ENCODE measurements at places on chromosomes 5 and 9.

DNA sequence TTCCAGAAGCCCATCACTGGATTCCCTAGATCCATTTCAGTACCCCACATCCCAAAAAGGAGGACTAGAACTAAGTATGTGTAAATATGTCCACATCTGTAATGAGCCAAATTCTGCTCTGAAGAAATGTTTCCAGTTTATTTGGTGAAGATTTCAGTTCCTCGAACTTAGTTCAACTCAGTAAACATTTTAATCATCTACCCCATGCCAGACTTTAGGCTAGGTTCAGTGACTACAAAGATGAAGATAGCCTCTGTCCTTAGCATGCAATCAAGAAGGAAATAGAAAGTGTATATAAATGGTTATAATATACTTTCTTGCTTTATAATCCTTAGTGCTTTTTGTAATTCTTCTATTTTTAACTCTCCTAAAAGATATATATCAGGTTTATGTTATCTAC, 21.5 kb downstream of the RUSC2 start:
- no peak for DNase-seq

DNA sequence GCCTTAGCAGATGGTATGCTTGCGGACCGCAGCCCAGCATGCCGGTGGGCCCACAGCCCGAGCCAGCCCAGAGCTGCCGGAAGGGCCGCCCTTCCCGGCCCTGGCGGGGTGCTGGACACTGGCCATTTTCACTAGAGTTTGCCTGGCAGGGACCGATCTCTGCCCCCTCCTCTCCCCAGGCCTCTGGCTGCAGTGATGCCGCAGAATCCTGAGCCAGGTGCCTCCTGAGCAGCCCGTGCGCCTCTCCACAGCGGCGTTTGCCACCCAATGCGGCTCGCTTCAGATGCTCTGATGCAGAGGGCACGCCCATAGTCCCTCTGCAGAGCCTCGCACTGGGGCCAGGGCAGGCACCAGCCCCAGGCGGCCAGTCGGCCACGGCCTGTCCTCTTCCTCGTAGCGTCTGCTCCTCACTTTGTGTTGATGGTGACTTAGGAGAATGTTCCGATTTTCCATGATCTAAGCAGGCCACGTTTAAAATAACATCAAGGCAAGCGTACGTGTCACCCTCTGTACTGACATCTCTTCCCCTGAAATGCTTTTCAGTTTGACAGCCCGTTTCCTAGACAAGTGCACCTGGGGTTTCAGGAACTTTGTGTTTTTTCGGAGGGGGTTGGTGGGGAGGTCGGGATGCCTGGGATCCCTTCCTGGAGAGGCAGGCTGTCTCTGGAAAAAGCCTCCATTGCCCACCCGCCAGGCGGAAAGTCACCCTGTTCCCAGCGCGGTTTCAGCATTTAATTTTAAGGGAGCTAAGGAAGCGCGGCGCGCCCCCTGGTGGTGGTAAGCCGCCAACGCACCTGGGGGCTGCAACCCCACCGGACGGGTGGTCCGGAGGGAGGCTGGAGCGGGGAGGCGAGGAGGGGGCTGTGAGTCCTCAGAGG, 29.8 kb upstream of the HMCN2 start:
- peak; percentile 75 for DNase-seq

GRCh38 chr5:91109634-91110033, 273.5 kb downstream of the ARRDC3 start:
- no peak for DNase-seq

DNA sequence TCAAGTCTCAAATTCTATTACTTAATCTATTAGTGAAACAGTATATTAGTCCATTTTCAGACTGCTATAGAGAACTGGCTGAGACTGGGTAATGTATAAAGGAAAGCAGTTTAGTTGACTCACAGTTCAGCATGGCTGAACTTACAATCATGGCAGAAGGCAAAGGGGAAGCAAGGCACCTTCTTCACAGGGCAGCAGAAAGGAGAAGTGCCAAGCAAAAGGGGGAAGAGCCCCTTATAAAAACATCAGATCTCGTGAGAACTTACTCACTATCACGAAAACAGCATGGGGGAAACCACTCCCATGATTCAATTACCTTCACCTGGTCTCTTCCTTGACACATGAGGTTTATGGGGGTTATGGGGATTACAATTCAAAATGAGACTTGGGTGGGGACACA, 67.9 kb upstream of the CHSY3 start:
- no peak for DNase-seq

GRCh38 chr5:92581249-92581648, 999.8 kb downstream of the NR2F1-AS1 start:
- no peak for DNase-seq

DNA sequence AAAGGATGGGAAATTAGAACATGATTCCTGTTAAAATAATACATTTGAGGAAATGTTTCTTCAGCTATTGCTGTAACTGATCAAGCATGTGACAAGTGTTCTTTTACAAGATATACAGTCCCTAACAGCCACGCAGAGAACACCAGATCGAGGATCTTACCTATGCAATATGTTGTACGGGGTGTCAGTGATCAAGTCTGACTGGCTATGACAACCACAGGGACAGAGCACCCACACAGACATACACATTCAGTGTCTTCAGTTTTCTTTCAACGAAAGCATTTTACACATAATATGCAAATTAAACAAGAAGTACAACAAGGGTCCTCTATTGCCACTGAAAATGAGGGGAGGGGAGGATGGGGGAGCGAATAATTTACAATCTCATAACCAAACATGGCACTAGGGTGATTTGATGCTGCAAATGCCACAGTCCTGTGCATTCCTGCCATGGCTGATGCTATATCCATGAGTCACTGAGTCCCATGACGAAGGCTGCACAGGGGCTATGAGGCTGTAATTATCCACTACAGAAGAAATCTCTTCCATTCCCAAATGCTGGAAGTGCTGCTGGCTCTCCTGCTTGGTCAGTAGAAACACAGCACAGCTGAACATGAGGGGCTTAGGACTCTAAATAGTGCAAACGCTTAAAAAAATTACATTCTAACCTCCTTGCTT, 118.2 kb downstream of the KLHL3 start:
- DNase-seq, result no peak

DNA sequence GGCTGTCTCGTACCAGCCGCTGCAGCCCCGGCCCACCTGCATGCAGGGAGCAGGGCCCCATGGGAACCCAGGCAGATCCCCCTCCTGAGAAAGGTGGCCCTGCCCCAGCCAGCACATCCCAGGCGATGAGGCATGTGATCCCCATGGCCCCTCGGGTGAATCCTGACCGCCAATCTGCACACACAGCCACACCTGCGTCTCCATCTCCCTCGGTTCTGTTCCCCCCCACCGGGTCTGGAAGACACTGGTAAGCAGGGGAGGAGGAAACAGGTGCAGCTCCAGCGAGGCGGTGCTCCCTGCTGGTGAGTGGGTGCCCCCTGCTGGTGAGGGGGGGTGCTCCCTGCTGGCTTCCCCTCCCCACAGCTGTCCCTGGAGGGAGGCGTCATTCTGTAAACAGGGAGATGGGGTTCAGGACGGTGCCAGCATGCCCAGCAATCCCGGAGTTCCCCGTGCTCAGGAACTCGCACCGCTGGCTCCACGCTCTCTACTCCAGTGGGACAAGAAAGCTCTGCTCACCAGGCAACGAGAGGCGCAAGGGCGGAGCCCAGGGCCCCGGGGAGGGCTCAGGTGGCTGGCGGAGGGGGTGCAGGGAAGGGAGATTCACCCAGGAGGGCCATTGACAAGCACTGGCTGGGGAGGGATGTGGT, 28.4 kb upstream of the SLC12A7 start:
- peak; percentile 78 for DNase-seq

- no peak for DNase-seq
Observed at GRCh38 chr9:134286471-134287245, 39.6 kb upstream of the RXRA start.

- DNase-seq, result peak; percentile 56
Observed at GRCh38 chr5:147576646-147577535, 67.0 kb upstream of the DPYSL3 start.

DNA sequence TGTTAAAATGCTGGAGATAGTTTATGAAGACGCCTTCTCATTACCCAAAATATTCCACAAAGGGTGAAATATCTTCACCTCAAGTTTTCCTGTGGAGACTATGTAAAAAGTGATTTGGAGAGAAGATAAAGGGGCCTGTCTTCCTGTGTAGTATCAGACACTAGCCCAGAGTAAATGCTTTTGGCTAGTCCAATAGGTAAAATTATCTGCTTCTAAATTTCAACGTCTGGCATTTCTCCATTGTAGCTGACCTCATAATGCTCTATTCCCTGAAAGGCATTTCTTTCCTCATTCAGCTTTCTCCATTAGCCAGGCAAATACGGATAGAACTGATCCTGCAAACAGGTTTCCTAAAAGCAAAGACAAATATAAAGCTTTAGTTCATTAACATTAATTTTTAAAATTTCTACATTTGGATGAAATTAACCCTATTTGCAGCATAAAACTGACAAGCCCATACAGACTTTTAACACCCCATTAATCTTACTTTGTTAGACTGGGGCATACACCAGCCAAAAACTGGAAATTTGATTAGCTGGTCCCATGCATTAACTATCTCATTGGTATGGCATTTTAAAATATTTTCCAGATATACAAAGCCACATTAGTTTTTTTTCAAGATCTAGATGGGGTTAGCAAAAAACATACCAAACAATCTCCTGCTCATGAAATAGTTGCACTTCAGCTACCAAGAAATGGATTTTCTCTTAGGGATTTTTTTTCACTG, 548.8 kb downstream of the EFNA5 start:
- no peak for DNase-seq

DNA sequence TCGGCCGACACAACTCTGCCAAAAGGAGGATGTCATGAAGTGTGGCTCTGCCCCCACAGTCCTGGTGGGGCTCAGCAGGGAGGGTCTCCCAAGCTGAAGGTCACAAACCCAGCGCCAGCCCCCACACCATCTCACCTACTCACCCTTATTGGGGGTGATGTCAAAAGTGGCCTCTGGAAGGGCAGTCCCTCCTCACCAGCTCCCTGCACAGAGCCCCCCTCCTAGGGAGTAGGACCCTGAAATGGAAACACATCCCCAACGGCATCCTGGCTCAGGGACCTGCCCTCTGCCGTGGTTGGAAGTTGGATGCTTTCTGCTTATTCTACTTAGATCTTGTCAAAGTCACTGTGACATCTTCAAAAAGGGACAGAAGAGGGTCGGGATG, 89.5 kb downstream of the NSUN2 start:
- no peak for DNase-seq

DNA sequence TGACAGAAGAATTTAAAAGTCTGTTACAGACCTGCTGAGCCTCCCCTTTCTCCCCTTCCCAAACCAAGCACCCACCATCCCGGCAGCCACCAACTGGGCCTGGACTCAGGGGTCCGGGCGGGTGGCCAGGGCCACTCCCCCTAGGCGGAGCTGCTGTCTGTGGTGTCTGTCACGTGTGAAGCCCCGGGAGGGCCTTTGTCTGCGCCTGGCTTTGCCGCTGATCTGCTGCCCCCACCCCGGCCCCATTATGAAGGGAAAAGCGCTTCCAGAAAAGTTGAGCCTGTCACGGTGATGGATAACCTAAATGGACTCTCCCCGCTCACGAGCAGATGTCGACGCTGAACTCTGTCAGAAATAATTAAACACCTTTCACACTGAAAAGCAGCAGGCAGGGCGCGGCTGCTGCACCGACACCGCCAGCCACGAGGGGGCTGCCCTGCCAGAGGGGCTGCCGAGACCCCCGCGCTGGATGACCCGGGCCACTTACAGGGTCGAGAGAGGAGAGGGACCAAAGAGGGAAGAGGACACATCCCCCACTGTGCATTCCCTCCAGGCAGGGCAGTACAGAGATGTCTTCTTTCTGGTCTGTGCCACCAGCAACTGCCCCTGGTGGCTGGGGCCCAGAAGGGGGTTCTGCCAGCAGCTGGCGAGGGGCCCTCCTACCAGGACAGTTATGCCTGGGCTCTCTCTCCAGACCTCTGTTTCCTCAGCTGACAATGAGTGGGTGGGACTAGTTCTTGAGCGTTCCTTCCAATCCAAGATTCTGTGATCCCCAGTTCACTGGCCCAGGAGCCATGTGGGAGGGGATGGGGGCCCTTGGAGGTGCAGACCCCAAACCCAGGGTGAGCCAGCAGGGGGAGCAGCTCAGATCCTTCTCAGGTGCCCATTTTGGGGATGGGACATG, 36.0 kb upstream of the BARHL1 start:
- no peak for DNase-seq

GRCh38 chr5:119343766-119344165, 12.1 kb upstream of the TNFAIP8 start:
- peak; percentile 72 for DNase-seq

- DNase-seq, result no peak
Observed at GRCh38 chr5:79075646-79076426, 6.3 kb downstream of the BHMT2 start.

GRCh38 chr9:108184941-108185340, 670.8 kb downstream of the ACTL7B start:
- DNase-seq, result no peak

GRCh38 chr9:92378865-92379560, 25.4 kb downstream of the OGN start:
- DNase-seq, result no peak

DNA sequence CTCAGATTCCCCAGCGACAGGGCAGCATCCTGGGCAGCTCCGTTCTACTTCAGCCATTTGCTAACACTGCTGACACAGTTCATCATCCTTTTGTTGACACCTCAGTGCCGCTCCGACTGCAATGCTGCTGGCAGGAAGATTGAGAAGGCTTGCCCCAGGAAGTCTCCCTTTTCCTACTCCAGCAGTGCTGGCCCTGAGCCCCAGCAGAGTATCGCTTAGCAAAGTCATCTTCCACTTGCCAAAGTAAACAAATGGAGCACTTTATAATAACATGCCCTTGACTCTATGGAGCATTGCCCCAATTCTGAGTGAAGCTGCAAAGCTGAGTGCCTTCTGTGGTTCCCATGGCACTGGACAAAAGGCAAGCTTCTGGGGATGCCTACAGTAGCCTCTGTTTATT, 32.2 kb downstream of the PRLR start:
- no peak for DNase-seq

- no peak for DNase-seq
Observed at GRCh38 chr5:120682851-120683250, 218.8 kb downstream of the PRR16 start.

DNA sequence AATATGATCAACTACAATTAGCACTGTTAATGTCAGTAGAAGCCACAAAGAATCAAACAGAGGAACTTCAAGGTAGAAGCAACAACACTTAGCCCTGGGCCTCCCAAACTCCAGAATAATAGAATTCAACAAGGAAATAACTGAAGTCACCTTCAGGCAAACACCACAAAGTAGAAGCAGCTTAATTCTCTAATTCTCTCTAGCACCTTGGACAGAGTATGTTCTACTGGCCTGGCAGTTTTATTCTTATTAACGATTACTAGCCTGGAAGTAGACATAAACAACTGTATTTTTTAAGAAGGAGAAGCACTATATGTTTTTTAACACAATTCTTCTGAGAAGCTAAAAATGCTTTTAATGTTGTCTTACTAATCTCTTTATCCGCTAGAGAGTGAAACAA, 911.9 kb downstream of the DTWD2 start:
- DNase-seq, result no peak

- no peak for DNase-seq
Observed at GRCh38 chr9:79264041-79264440, 307.7 kb upstream of the TLE4 start.

GRCh38 chr5:34057569-34057968, 14.6 kb upstream of the C1QTNF3 start:
- DNase-seq, result no peak

GRCh38 chr9:22079873-22080341, 70.8 kb upstream of the CDKN2B start:
- DNase-seq, result peak; percentile 59
